ENCODE measurements at places on chromosomes 12 and 14.
A peak's percentile ranks its signal among the peaks of the same experiment; 100 is the strongest.

DNA sequence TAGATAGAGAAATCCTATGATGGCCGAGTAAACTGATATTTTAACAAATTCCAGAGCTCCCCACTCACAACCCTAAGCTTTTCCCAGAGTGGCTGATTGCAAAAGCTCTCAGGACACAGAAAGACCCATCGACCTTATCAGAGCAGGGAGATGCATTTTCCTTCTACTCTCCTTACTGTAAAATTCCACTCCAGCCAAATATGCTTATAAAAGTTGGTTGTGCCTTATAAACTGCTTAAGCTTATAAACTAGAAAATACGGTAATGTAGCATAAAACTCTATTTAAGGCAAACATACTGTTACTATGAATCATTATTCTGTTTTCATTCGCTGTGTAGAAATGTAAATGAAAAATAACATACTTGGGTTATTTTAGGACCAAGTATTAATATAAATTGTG lies 41.6 kb upstream of the TRHDE start:
- DNase-seq = no peak

- DNase-seq = no peak
These were observed 40.9 kb upstream of the FRMD6 start for GRCh38 chr14:51610771-51611170.

GRCh38 chr12:81150382-81150781 lies 72.5 kb downstream of the ACSS3 start:
- peak; percentile 99 for DNase-seq

DNA sequence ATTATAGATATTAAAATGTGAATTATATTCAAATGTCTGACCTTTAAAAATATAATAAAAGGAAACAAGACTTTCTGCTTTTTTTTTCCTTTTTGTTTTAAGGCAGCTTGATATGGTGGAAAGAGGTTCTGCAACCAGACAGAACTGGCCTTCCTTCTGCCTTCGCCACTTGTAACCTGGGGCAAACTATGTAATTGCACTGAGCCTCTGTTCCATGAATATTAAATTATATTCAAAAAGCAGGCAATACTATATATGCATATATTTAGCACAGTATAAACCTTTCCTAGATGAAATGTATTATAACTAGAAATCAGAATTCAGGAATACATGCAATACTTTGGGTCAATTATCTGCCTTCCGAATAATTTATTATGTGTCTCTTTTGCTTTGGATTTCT lies 59.9 kb downstream of the ACSS3 start:
- DNase-seq = no peak

GRCh38 chr12:46874642-46875041 lies 48.8 kb upstream of the SLC38A4 start:
- no peak for DNase-seq

- no peak for DNase-seq
These were observed 23.2 kb downstream of the HSPB8 start for GRCh38 chr12:119201789-119202543.
